Aorta (tissue), 5 donors: ENCODE measurements at places on chromosomes 3 and 15. TPM values are rescaled to one million over a fixed set of nuclear protein-coding genes. Genes with fewer than 3 reads are reported as not detected.

Gene GOLGA6D
- not detected for polyA plus RNA-seq

Gene SAXO2
- polyA plus RNA-seq = 2.5 TPM

Gene CCDC39
- not detected for polyA plus RNA-seq

Gene TM6SF1
- polyA plus RNA-seq = 13.0 TPM

GRCh38 chr3:123997543-123997942, 5.6 kb upstream of the ROPN1 start:
- no peak for DNase-seq

GRCh38 chr3:7188551-7188950, 327.6 kb downstream of the GRM7 start:
- no peak for DNase-seq

DNA sequence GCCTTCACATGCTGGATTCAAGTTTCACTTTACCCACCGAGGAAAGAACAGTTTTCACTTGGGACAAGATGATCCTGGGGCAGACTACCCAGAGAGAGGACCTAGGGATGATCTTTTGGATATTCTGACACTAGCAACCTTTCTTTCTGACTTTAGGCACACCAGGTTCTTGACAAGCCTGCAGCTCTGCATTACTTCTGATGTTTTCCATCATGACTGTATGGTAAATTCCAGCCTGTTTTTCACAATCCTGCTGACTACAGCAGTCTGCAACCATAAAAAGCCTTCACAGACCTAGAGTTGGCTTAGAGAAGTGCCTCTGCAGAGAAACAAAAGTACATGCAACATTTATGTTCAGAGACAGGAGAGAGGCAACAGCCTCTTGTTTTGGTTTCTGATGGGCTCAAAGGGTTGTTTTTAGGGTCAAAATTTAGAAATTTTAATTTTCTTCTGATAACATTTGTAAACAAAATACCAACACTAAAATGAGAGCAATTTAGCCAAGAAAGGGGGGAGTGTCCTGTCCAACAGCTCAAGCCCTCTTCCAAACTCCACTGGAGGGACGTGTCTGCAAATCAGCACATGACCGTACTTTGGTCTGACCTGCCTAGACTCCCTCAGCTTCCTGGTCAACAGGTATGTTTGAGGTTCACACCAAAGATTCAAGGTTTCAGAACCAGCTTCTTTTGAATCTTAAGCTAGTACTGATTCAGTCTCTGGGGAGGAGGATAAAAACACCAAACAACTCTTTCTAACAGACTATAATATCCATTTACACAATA, 799 bp downstream of the ABI3BP start:
- no peak for DNase-seq

GRCh38 chr15:53536479-53537120, 222.9 kb downstream of the WDR72 start:
- no peak for DNase-seq

- DNase-seq = no peak
Measured at GRCh38 chr3:102142379-102143060, 292.3 kb upstream of the ZPLD1 start.
